ENCODE measurements at places on chromosomes 7 and 10.

DNA sequence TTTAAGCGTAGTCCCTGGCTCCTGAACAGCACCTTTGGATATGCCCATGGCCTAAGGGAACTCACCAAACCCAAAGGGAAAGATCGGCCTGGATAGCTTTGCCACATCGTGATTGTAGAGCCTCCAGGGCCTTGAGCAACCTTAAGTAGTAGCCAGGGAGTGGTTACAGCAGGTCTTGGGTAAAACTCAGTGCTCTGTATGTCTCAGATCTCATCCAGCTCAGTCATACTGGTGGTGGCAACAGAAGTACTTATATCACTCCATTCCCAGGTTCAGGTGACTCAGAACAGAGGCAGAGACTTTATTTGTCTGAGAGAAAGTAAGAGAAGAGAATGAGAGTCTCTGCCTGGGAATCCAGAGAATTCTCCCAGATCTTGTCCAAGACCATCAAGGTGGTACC is 39.1 kb upstream of the AASS start:
- no peak for DNase-seq

GRCh38 chr10:31770307-31770902 is 158.2 kb downstream of the ARHGAP12 start:
- DNase-seq, result peak; percentile 25

GRCh38 chr10:69101451-69102095 is 13.7 kb downstream of the SRGN start:
- no peak for DNase-seq

DNA sequence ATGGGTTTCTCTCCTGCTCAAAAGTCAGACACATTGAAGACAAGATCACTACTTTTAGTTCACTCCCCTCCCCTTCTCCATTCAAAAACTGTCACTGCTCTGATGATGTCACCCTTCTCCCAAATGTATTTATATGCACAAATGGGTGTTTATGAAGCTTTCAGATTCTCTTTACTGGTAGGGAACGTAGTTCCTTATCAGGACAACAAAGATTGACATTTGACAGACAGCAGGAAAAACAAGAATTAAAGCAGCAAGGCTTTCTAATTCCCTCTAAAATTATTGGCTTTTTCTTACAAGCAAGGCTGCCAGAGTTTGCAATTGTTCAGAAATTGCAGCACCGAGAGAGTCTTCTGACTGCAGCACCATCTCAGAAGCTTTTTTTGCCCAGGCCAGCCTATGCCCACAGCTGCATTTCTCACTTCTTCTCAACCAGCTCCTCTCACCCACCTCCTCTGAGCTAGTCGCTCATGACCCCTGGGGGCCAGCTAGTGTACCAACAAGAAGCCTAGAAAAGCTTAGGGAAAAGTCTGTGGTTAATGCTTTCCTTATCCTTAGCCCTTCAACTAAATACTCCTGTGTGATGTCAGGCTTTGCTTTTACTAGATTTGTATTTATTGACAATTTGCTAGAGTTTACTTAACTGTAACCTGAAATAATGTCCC is 265.1 kb downstream of the HTR7 start:
- no peak for DNase-seq

GRCh38 chr7:158050978-158051651 is 536.5 kb downstream of the PTPRN2 start:
- DNase-seq, result no peak
